ENCODE measurements at places on chromosomes 7 and 10. TPM values are rescaled to one million over a fixed set of nuclear protein-coding genes. Genes with fewer than 3 reads are reported as not detected.

The SAMD9L gene
- total RNA-seq = 0.64 TPM

The TRIM50 gene
- total RNA-seq = not detected

The KIAA1217 gene
- total RNA-seq = 1.9 TPM

The NKX1-2 gene
- 0.07 TPM for total RNA-seq

The ST8SIA6 gene
- not detected for total RNA-seq

The TMEM229A gene
- total RNA-seq = not detected

The IFIT1B gene
- not detected for total RNA-seq

The COL13A1 gene
- 0.40 TPM for total RNA-seq

The TEX47 gene
- not detected for total RNA-seq

The CUTC gene
- total RNA-seq = 37.9 TPM

The SMURF1 gene
- total RNA-seq = 23.3 TPM

The PRSS1 gene
- total RNA-seq = not detected

The ST7 gene
- 24.6 TPM for total RNA-seq

The HABP2 gene
- 0.12 TPM for total RNA-seq

The MET gene
- 91.6 TPM for total RNA-seq

The C10orf105 gene
- not detected for total RNA-seq

The PRKG1 gene
- not detected for total RNA-seq

The MLXIPL gene
- 0.91 TPM for total RNA-seq

The FXYD4 gene
- total RNA-seq = not detected

The OR13A1 gene
- not detected for total RNA-seq

The GRID1 gene
- 0.41 TPM for total RNA-seq

The SLC29A4 gene
- 15.9 TPM for total RNA-seq

The GSAP gene
- total RNA-seq = 3.5 TPM

The C10orf67 gene
- total RNA-seq = not detected

The SKAP2 gene
- total RNA-seq = 21.3 TPM

The ZNF92 gene
- total RNA-seq = 4.4 TPM

The CALN1 gene
- not detected for total RNA-seq

The DNTT gene
- not detected for total RNA-seq

The FOXI2 gene
- total RNA-seq = not detected

The PNLIP gene
- not detected for total RNA-seq

The HECW1 gene
- total RNA-seq = 13.5 TPM

The ACTL6B gene
- not detected for total RNA-seq

The PKD1L1 gene
- total RNA-seq = 0.02 TPM

The MYO1G gene
- total RNA-seq = 0.13 TPM

The MMP21 gene
- total RNA-seq = not detected

The MYH16 gene
- 0.81 TPM for total RNA-seq

The CYP26C1 gene
- total RNA-seq = not detected

The TUBAL3 gene
- 0.33 TPM for total RNA-seq

The PHYHIPL gene
- total RNA-seq = 0.16 TPM
